ENCODE measurements at places on chromosomes 7 and 10.
A peak's percentile ranks its signal among the peaks of the same experiment; 100 is the strongest.

DNA sequence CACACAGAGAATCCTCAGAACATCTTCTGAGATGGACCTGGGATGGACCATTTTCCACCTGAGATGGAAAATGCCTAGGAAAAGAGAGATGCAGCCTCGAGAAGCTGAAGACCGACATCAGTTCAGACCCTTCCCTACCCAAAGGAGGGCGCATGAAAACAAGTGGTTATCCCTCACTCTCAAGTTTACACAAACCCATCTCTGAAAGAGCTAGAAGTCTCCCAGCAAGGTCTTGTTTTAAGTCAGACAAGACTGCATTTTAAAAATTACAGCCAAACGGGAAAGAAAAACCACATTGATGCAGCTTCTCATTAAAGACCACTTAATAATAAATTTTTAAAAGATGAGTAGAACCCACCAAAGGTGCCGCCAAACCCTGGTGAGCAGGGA is 1.3 kb downstream of the RAPGEF5 start:
- DNase-seq, result no peak

- no peak for DNase-seq
Measured at GRCh38 chr10:117442521-117442920, 67.3 kb upstream of the PDZD8 start.

DNA sequence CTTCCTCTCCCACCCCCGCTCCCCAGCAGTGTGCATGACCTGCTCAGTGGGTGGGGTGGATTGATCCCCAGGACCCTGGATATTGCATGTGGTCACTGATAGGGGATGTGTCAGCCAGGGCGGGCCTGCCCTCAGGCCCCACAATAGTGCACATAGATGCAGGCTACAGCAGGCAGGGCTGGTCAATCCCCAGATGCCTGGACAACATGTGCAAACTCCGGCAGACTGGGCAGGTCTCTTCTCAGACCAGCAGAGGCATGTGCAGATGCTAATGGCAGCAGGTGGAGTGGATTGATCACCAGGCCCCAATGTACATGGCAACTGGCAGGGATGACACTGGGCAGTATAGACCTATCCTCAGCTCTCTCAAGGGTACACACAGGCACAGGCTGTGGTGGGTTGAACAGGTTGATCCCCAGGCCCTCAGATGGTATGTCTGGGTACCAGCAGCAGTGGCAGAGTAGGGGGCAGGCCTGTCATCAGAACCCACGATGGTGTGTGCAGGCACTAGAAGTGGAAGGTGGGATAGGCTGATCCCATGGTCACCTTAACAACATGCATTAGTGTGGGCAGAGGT is 98.6 kb downstream of the LANCL2 start:
- DNase-seq, result no peak

DNA sequence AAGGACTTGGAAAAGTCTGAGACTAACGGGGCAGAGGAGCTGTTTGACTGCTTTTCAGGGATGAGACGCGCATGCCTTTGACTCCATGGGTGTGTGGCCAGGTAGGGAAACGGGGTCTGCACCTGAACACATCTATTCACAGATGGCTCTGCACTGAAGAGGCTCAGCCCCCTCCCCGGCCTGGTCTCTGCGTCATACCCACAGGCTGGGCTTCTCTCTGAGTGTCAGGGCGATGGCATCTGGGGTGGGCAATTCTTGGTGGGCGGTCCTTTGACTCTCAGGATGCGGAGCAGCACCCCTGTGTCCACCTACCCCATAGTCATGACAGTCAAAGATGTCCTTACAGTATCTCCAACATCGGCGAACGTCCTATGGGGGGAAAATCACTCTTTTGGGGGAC is 23.0 kb downstream of the PFKP start:
- DNase-seq, result no peak

- DNase-seq, result peak; percentile 67
Measured at GRCh38 chr7:101924171-101924570, 106.7 kb downstream of the CUX1 start.

- no peak for DNase-seq
Measured at GRCh38 chr7:55939514-55940123, 12.1 kb upstream of the MRPS17 start.

GRCh38 chr7:139511315-139511714 is 12.2 kb upstream of the CLEC2L start:
- DNase-seq, result no peak

DNA sequence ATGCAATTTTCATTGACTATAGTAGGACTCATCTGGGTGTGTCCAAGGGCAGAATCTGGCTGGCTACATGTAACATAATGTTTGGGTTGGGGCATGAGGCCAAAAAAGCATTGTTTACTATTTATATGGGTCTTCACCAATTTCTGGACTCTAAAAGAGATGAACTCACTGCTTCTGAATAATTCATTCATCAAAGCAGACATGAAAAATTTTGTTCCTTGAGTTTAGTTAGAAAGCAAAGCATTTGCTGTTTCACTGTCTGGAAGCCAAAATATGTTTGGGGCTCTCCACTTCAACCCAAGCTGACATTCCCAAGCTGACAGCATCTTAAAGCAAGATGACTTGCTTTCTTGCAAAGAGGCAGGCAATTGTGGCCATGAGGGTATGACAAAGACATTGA is 670.6 kb downstream of the SUGCT start:
- no peak for DNase-seq

GRCh38 chr10:129745186-129745750 is 218.8 kb downstream of the EBF3 start:
- no peak for DNase-seq

GRCh38 chr10:72414642-72415041 is 59.9 kb upstream of the DNAJB12 start:
- no peak for DNase-seq

DNA sequence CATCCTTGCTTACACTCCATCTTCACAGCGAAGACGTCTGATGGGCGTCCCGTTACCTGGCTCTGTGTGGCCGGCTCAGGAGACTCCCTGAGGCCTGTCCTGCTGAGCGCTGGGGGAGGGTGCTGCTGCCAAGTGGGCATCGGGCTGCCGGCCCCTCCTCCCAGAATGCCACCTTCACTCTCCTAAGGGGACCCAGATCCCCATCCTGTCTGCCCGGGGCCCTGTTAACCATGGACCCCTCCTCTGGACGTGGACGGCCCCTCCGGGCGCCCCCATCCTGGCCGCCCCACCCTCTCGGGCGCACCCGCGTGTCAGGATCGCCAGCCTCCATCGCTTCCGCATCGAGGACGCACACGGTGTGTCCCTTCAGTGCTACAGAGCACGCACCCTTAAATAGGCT is 7.3 kb upstream of the FOXL3 start:
- DNase-seq, result no peak

DNA sequence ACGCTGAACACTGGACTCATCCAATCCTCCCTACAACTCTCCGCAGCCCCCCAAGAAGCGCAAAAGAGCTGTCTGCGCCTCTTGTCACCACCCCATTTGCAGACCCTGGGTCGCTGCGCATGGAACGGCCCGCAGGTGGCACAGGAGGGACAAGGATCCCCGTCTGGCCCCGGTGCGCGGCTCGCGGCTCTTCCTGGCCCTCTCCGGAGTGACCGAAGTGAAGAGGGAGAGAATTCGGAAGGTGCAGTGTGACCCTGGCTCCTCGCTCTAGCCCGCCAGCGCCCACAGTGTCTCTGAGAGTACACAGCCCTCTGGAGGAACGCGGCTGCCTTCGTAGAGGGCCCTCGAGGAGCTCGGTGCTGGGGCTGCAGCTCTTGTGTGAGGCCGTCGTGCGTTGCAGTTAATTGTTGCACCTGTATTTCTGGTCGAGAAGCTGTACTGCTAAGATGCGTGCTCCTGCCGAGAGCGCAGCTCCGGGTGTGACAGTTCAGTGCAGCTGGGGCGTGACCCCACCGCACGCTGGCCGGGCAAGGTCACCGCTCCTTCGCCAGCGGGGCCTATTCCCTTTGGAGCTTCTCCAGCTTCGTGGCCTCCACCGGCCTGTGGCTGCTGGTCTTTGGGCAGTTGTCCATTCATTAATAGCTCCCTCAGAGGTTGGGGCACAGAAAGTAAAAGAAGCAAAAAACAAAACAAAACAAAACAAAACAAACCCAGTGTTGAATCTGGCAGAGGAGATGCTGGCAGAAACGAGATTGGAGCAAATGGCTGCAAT is 119.0 kb downstream of the SEC23IP start:
- no peak for DNase-seq

DNA sequence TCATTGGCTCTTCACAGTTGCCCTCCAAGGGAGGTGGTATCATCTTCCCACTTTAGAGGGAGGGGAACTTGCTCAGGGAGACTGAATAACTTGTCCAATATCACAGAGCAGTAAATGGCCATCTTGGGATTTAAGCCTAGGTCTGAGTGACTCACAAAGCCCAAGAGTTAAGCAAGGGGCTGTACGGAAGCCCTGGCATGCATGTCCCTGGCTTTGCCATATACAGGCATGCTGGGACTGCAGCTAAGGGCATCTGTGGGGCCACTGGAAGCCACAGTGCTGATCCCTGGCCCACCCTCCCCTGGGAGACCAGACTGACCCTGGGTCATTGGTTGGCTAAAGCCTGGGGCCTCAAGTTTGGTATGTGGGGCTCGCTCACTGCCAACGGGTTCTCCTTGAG is 3.1 kb downstream of the VSIR start:
- DNase-seq, result peak; percentile 90

DNA sequence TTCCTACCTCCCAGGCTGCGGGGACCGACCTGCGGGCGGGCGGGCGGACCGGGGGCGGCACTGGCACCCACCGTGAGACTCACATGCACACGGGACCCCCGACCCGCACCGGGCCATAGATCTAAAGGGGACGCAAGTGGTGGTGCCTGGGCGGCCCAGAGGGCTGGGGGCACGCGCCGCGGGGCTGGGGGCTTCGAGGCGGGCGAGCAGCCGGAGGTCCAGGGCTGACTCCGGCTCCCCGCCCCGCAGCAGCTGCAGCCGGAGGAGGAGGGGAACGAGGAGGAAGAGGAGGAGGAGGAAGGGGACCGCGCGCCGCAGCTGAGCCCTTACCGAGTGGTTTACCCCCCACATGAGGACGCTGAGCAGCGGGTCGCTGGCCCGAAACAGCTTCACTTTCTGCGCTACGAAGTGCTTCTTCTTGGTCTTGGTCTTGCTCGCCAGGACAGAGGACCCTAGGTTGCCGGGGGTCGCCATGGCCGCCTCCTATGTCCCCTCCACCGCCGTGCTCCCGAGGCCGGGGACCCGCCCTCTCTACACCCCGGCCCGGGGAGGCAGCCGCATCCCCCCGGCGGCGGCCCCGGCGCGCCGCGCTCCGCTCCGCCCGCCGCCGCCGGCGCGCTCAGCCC is 412 bp downstream of the PIP4K2A start:
- DNase-seq, result peak; percentile 27

GRCh38 chr7:95630702-95631458 is 34.6 kb upstream of the PDK4 start:
- DNase-seq, result peak; percentile 75

- peak; percentile 44 for DNase-seq
Measured at GRCh38 chr10:75137533-75138438, 26.3 kb downstream of the SAMD8 start.

- peak; percentile 68 for DNase-seq
Measured at GRCh38 chr7:84123965-84124547, 70.5 kb downstream of the SEMA3A start.

DNA sequence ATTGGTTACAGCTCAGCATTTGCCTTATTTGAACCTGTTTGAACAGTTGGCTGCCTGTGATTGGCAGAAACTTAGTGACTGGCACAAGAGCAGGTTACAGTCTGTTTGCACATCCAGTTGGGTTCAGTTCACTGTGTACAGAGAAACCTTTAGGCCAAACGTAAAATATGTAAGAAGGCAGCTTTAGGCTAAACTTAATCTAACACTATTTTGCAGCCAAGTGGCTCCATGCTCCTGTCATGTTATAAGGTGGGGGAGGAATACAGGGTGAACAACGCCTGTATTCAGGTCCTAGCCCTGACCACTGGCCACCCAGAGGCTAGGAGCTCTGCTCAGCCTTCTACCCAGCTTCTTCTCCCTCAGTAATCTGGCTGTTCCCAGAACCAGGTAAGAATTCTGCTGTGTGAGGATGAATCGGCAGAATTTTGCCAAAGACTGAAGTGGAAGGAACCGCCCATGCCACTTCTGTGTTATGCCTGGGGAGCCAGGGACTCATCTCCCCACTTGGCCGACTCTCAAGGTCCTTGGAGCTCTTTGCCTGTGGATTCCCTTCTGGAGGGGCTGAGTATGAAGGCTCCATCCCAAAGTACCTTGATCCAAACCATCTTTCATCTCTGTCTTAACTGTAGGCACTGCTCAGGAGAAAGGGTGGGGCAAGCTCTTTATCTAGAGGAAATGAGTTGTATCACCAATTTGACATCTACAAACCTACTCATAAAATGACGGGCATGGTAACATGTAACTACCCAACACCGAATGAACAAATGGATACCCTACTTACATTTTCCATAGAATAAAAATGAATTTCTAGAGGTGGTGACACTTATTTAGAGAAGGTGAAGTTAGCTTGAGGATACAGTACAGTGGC is 164.4 kb upstream of the NAMPT start:
- no peak for DNase-seq

GRCh38 chr7:72187179-72187578 is 225.0 kb downstream of the CALN1 start:
- no peak for DNase-seq

DNA sequence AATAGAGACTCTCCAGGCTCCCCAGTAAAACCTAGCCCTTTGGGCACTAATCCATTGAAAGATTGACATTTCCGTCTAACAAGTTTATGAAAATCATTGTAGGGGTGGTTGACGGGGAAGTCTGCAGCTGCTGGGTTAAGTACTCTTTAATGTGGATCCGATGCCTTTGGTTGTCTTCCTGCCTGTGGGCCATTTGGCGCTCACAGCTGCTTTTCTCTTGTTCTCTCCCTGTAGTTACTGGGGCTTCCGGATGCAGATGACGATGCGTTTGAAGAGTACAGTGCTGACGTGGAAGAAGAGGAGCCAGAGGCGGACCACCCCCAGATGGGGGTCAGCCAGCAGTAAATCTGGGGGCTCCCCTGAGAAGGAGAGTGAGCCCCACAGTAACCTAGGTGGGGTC is 22.4 kb downstream of the MTURN start:
- DNase-seq, result no peak

- DNase-seq, result peak; percentile 37
Measured at GRCh38 chr10:35613597-35614226, 8.6 kb downstream of the GJD4 start.

DNA sequence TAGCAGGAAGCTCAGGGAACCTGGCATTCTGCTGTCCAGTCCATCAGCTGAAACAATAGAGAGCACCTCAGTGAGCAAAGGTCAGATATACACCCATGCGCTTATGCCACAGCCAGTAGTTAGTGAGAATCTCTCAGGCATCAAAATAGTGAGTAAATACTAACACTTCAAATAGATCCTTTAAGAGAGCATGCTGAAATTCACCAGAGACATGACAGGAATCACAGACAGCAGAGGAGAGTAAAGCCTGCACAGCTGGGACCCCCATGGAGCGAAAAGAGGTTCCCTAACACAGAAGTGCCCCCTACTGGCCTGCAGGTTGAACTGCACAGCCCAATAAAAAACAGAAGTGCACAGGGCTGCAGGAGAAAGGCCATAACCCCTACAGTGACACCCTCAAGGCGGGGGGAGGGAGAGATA is 57.6 kb upstream of the ANTXRL start:
- DNase-seq, result no peak
